ENCODE measurements at places on chromosomes 7 and 10.

GRCh38 chr7:45430397-45430796 lies 143.8 kb upstream of the ADCY1 start:
- DNase-seq, result no peak

GRCh38 chr7:133955208-133955607 lies 171.9 kb upstream of the LRGUK start:
- DNase-seq, result no peak

- no peak for DNase-seq
Measured at GRCh38 chr10:75097666-75098285, 13.7 kb upstream of the SAMD8 start.

GRCh38 chr10:102648889-102649796 lies 4.9 kb downstream of the TRIM8 start:
- DNase-seq, result no peak

DNA sequence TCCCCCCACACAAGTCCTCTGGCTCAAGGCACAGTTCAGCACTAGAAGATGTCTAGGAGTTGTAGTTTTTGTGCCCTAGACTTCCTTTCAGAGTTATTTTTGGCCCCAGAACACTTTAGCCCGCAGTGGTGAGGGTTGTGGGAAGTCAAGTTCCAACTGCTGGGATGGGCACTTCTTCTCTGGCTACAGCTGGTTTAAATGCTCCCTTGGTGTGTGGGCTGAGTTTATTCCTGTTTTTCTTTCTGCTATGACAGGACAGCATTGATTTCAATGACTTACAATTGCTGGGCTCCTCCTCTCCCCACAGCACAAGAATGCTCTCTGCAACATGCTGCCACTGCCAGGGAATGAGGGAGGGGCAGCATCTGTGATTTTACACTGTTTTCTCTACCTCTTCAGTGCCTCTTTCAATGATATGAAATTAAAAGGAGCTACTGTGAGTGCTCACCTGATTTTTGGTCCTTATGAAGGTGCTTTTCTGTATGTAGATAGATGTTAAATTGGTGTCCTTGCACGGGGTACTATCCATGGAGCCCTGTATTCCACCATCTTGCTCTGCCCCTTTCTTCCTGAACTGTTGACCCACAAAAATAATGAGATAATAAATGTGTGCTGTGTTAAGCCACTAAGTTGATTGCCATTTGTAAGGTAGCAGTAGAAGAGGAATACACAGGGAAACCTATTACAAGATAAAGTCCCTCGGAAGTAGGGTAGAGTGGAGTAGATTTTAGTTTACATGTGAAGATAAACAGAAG lies 56.3 kb downstream of the SLC13A1 start:
- DNase-seq, result no peak
